Testis (tissue), 5 donors: ENCODE measurements at places on chromosomes 1 and 21. TPM values are rescaled to one million over a fixed set of nuclear protein-coding genes. Genes with fewer than 3 reads are reported as not detected.
A peak's percentile ranks its signal among the peaks of the same experiment; 100 is the strongest.

GRCh38 chr1:158145173-158145719 is 35.4 kb upstream of the CD1D start:
- peak; percentile 81 for DNase-seq
- no peaks in the 10 kb centered on the region for H3K27me3 ChIP-seq

DNA sequence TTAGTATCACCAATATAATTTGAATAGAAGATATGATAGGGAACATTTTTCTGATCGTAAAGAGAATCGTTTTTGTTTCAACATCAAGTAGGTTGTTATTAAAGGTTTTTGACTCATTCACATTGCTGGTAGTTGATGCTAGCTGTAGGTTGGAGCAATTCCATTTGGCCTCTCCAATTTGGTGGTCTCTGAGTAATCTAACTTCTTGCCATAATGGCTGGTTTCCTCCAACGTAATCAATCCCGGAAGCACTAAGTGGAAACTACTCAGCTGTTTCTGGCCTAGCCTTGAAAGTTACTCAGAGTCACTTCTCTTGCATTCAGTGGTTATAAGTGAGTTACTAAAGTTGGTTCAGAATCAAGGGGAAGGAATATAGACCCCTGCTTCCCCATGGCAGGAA is 26.0 kb downstream of the RCOR3 start:
- H3K27ac ChIP-seq, result no peak overlapping the region
- no peaks in the 10 kb centered on the region for H3K4me1 ChIP-seq
- no peaks in the 10 kb centered on the region for H3K36me3 ChIP-seq
- H3K27me3 ChIP-seq, result no peaks in the 10 kb centered on the region

DNA sequence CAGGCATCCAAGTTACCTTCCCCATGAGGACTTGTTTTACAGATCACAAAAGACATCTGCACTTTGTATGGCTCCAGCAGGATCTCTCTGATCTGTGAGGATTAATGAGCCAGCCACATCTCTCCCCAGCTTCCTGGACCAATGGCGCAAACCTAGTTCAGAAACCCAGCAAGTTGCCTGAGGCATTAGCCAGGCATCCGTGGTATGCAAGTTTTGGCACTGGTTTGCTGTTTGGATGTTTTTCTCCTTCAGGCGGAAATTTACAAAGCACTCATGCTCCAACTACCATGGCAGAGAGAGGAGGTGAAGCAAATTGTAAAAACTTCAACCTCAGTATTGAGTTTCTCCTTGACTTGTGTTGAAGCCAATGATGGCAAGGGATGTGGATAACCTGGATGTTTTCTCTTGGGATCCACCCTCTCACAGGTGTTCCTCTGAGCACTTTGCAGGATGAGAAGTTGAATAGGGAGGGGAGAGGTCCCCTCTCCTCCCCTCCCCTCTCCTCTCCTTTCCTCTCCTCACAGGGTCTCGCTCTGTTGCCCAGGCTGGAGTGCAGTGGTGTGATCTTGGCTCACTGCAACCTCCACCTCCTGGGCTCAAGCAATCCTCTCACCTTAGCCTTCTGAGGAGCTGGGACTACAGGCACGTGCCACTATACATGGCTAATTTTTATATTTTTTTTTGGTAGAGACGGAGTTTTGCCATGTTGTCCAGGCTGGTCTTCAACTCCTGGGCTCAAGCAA is 25.6 kb upstream of the ENO1 start:
- H3K4me1 ChIP-seq, result peaks cover 6% of the 10 kb centered on the region
- peak; percentile 31 for DNase-seq
- H3K4me3 ChIP-seq, result no peak overlapping the region
- H3K27me3 ChIP-seq, result no peaks in the 10 kb centered on the region
- H3K27ac ChIP-seq, result no peak overlapping the region

DNA sequence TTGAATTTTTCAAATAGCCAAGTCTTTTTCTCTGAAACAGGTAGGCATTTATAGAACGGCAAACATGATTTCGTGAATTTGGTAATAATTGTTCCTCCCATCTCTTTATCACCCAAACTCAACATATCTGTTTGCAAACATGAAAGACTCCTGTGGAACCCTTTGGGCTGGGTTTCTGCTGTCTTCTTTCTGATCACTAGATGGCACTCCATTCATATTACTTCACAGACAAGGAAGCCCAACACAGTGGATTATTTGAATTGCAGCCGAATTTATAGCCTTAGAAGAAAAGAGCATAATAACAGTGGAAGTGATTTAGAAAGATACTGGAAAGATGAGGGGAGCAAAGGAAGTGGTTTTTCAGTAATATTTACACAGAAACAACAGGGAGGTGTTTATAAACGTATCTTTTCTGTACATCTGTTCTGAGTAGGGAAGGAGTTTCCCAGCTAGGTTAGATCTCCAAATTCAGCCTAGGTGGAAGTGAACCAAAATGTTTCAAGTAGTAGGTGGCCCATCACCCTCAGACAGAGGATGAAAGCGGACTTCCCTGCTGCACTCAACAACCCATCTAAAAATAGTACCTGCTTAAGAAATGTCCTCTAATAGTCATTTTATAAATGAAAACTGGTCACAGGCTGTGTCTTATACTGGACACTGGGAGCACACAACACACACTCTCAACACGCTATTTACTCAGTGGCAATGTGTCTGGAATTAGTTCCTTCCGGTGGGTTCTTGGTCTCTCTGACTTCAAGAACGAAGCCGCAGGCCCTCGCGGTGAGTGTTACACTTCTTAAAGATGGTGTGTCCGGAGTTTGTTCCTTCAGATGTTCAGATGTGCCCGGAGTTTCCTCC is 67.6 kb downstream of the MAP3K21 start:
- H3K27me3 ChIP-seq, result no peaks in the 10 kb centered on the region
- H3K27ac ChIP-seq, result no peak overlapping the region
- no peaks in the 10 kb centered on the region for H3K36me3 ChIP-seq

DNA sequence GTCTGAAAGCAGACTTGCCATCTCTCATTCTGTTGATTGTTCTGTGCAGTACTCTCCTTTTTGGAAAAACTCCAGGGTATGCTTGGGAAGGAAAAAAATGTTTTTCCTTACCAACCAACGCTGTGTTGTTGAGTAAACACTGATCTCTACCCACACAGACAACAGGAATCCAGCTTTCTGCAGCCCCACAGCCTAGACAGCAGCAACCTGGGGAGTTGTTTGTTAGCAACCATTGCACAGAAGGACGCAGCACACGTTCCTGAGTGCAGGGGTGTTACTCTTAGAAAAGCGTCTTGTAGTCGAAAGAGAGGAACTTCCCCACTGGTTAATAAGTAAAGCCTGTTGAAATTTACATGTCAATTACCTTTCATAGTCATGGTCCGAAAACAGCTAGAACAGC is 56.6 kb downstream of the SMYD2 start:
- no peak for DNase-seq
- no peaks in the 10 kb centered on the region for H3K27me3 ChIP-seq
- peaks cover 4% of the 10 kb centered on the region for H3K4me1 ChIP-seq
- no peak overlapping the region for H3K27ac ChIP-seq

- no peaks in the 10 kb centered on the region for H3K27me3 ChIP-seq
- H3K36me3 ChIP-seq, result no peaks in the 10 kb centered on the region
- no peak for DNase-seq
- H3K4me1 ChIP-seq, result no peaks in the 10 kb centered on the region
- H3K27ac ChIP-seq, result no peak overlapping the region
These were observed 44.2 kb upstream of the ZYG11A start for GRCh38 chr1:52798331-52798730.

- H3K27ac ChIP-seq, result no peak overlapping the region
- H3K27me3 ChIP-seq, result no peaks in the 10 kb centered on the region
These were observed 16.5 kb upstream of the PARP1 start for GRCh38 chr1:226424221-226425003.

- H3K27me3 ChIP-seq, result no peaks in the 10 kb centered on the region
- no peaks in the 10 kb centered on the region for H3K36me3 ChIP-seq
- peak overlapping the region; percentile 31 for H3K27ac ChIP-seq
- H3K4me3 ChIP-seq, result peak overlapping the region; percentile 80
- H3K4me1 ChIP-seq, result peaks cover 20% of the 10 kb centered on the region
These were observed 2.8 kb downstream of the ITPKB start for GRCh38 chr1:226736001-226736907.

- DNase-seq, result peak; percentile 34
- no peaks in the 10 kb centered on the region for H3K4me1 ChIP-seq
- H3K4me3 ChIP-seq, result no peak overlapping the region
- no peaks in the 10 kb centered on the region for H3K36me3 ChIP-seq
These were observed 127.8 kb downstream of the GABPA start for GRCh38 chr21:25862596-25862995.

Gene PLEKHN1
- total RNA-seq, result 0.56 TPM

Gene ALX3
- 0.31 TPM for total RNA-seq

Gene CLDN8
- not detected for total RNA-seq

GRCh38 chr1:195185736-195186135 is 1422.5 kb downstream of the KCNT2 start:
- no peaks in the 10 kb centered on the region for H3K36me3 ChIP-seq
- H3K4me1 ChIP-seq, result no peaks in the 10 kb centered on the region
- H3K27me3 ChIP-seq, result no peaks in the 10 kb centered on the region
- no peak overlapping the region for H3K27ac ChIP-seq
- no peak for DNase-seq

DNA sequence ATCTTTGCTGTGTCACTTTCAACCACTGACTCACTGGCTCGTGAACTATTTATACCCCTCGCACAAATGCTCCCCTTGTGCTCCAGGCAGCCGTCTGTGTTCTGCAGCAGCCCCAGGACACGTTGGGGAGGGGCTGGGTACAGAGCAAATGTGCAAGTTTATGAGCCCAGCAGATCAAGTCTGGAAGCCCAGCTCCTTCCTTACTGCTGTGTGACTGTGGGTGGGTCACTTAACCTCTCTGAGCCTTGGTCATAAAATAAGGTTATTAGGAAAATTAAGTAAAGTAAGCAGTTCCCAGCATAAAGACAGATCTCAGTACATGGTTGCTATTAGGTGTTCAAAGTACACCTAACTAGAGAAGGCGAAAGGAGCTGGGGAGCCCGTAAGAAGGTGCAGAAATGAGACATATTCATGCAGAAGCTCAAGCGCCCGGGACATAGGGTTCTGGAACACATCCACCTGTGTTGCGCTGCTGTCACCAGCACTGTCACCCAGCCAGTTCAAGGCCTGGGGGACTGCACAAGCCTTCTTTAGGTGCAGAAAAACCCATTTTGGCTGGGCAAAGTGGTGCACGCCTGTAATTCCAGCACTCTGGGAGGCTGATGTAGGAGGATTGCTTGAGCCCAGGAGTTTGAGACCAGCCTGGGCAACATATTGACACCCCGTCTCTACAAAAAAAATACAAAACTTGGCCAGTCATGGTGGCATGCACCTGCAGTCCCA is 13.8 kb downstream of the EFHD2 start:
- peak overlapping the region; percentile 19 for H3K27ac ChIP-seq
- no peak for DNase-seq
- no peak overlapping the region for H3K4me3 ChIP-seq

Gene TTC22
- 2.4 TPM for total RNA-seq

Gene TBX15
- 0.63 TPM for total RNA-seq

DNA sequence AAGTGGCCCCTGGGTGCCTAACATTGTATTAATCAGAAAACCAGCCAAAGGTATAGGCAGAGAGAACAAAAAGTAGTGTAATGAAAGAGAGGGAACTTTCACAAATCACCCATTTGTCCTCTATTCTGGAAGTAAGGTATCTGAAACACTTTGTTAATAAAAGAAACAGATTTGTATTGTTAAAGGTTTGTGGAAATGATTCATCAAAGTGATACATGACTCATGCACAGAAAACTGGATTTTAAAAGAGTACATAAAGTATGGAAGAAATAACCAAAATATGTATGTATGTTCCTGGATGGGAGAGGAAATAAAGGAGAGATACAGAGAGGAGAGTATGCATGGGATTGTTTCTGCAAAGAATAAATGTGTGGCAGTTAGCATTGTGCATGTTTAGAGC is 126.8 kb downstream of the RGS21 start:
- no peak overlapping the region for H3K4me3 ChIP-seq
- H3K27me3 ChIP-seq, result no peaks in the 10 kb centered on the region
- no peak for DNase-seq
- no peak overlapping the region for H3K27ac ChIP-seq

- H3K27ac ChIP-seq, result no peak overlapping the region
- H3K36me3 ChIP-seq, result no peaks in the 10 kb centered on the region
- H3K27me3 ChIP-seq, result no peaks in the 10 kb centered on the region
- DNase-seq, result no peak
- no peak overlapping the region for H3K4me3 ChIP-seq
- H3K4me1 ChIP-seq, result no peaks in the 10 kb centered on the region
These were observed 17.2 kb downstream of the BSND start for GRCh38 chr1:55015731-55016620.

DNA sequence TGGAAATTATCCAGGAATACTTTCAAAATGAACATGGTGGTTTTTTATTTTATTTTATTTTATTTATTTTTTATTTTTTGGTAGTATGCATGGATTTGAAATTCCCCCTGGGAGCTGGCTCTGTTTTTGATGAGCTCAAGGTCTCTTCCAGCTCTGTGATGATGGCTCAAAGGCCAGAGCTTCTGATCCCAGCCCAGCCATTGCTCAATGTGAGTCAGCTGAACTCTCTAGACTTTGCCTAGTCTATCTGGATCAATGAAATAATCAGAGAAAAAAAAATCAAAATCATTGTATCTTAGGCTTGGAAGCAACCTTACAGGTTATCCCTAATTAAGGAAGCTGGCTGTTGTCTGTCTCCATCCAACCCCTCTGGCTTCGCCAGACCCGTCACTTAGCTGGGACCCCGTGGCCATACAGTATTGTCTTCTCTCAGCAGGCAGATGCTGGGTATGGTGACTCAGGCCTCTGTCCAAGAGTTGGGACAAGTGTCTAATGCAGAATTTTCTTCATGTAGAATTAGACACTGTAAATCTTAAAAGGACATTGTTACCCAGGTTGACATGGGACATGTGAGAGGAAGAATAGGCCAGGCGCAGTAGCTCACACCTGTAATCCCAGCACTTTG is 90.2 kb upstream of the LPGAT1 start:
- H3K27ac ChIP-seq, result no peak overlapping the region
- DNase-seq, result no peak
- no peak overlapping the region for H3K4me3 ChIP-seq

DNA sequence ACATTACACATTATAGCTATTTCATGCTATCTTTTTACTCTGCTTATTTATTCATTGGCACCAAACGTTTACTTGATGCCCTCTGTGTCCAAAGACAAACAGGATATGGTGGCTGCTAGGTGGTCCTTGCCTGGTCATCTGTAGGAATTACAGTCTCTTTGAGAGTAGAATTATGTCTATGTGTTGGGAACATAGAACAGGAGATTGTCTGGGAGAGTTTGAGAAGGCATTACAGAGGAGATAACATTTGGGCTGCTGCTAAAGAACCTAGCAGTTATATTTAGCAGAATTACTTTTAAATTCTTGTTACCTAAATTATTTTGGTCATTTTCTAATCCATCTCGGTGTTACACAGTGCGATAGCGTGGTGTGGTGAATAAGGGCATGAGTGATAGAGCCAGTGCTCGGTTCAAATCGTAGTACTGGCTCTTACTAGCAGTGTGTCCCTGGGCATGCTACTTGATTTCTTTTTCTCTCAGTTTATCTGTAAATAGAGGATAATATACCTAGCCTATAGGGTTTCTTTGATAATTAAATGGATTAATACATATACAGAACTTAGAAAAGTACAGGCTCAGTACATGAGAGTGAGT is 20.5 kb downstream of the RRP15 start:
- no peaks in the 10 kb centered on the region for H3K4me1 ChIP-seq
- no peak overlapping the region for H3K4me3 ChIP-seq
